ENCODE measurements at places on chromosomes 12 and 14.

DNA sequence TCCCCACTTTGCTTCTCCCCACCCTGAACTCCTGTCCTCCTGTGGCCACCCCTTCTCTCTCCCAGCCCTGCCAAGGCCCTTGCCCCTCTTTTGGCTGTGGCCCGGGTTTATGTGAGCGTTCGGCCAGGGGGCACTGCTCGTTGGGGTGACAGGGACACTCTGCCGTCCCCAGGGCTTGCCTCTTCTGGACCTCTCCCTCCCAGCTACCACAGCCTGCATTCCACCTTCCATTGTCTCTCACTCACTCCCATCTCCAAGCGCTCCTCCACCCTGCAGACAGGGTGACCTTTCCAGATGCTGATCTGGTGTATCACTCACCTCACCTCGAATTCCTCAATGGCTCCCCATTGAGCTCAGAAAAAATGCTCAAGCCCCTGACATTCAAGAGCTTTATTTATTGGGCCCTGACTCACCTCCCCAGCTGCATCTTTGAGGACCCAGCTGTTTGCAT, 1.4 kb downstream of the SERPINA9 start:
- DNase-seq: no peak

GRCh38 chr12:64544371-64545080, 65.8 kb upstream of the RASSF3 start:
- DNase-seq: no peak

GRCh38 chr12:79360286-79360685, 330.5 kb downstream of the PAWR start:
- DNase-seq: no peak

DNA sequence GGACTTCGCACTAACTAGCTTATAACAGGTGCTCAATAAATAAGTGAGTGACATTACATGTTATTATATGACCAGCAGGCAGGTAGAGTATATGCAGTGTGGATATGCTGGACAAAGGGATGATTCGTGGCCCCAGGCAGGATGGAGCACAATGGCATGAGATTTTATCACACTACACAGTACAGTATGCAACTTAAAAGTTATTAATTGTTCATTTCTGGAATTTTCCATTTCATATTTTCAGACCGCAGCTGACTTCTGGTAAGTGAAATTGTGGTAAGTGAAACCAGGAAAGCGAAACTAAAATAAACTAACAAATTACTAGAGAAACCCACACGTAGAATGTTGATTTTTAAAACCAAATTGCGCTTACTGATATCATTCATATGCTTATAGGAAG, 3.3 kb downstream of the PARP11 start:
- no peak for DNase-seq

GRCh38 chr14:101926085-101926484, 38.3 kb upstream of the DYNC1H1 start:
- no peak for DNase-seq

DNA sequence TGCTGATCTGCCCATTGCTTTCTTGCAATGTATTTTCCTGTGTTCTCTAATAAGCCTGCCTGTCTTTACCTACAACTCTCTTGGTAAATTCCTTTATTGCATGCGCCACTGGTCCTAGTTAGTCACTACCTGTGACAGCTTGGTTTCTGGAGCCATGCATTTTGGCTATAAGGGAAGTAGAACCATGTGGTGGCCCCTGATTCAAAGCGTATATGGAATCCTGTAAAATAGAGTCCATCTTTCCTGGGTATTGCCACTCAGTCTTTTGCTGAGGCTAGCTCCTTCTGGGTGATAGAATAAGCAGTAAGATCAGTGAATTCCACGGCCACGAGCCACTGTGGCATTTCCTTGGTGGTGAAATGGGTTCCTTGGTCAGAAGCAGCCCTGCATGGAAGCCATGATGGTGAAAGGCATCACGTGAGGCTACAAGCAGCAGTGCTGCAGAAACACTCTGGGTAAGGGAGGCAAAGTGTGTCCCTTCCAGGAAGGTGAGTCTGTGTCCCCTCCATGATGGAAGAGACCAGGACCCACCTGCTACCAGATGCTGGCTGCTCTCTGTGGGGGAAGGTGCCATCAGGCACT, 19.6 kb downstream of the TNFAIP2 start:
- DNase-seq: no peak

- no peak for DNase-seq
These were observed 33.7 kb upstream of the DLK1 start for GRCh38 chr14:100692859-100693558.

Data from stimulated activated CD4-positive, alpha-beta T cell treated with anti-CD3 and anti-CD28 coated beads, Interleukin-1b, Interleukin-23, amount 100 ng/mL, for 1 hour (primary cell).